Activated CD4-positive, alpha-beta T cell treated with anti-CD3 and anti-CD28 coated beads, Interleukin-2, Interleukin-6, amounts not matched to agents 100 ng/mL and 50 ng/mL, durations not matched to agents 16 hours and 8 hours (primary cell): ENCODE measurements at places on chromosomes 3 and 15.
A peak's percentile ranks its signal among the peaks of the same experiment; 100 is the strongest.

DNA sequence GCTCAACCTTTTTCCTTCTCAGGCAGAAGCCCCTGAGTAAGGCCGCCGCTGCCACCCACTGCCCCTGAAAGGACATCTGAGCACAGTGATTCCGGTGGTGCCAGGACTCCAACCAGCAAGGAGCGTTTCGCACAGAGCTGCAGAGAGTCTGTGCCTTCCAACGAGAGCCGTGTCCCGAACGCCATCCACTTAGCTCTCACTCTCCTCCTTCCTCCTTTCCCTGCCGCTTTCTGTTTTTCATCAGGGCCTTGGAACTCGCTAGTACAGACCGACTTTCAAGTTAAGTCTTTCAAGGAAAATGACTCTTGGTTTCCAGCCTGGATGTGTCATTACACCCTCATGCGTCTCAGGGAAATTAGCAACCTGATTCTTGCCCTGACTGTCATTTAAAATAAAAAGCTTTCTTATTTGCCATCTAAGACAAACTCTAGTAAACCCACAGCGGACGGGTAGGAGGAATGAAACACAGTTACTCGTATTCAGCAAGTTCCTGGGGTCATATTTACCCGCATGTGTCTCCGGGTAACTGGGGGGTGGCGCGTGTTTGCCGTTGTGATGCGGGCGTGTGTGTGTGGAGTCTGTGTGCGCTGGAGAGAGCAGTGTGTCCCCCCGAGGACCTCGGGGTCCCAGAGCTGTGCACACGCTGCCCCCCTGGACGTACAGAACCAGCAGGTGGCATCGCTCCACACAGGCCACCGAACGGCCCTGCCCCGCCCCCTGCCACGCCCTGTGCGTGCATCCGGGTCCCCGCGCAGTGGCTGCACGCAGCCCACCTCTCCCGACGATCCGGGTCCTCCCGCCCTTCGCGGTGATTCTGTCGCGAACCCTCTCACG is 30.4 kb upstream of the ALDH1A3 start:
- DNase-seq = peak; percentile 39

DNA sequence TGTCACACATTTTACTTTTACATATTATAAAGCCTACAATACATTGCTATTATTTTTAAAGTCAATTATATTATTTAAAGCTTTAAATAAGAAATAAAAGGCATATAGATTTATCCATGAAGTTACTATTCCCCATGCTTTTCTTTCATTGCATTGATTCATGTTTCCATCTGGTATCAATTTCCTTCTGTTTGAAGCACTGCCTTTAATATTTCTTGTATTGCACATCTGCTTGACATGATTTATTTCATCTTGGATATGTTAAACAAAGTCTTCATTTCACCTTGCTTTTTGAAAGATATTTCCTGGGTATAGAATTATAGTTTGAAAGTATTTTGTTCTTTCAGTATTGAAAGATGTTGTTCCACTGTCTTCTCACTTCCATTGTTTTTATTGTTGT is 174.3 kb upstream of the MBNL1 start:
- no peak for DNase-seq

DNA sequence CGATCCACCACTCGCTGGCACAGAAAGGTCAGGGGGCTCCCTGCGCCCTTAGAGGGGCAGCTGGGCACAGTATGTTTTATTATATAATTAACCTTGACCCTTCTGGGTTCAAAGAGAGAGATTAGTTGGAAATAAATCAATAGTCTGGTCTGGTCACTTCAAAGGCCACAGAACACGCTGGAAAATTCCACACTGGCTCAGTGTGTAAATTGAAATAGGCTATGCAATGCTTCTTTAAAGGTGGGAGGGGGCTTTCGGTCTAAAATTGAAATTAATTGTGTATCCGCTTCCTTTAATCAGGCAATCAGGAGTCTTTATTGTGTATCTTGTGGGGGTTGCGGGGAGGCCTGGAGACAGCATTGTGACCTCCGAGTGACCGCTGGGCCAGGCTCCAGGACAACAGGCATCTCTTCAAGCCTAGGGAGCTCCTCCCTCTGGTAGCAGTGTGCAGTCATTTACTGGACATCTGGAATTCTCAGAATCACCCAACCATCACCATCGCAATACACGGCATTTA is 8.0 kb downstream of the RNU5B-1 start:
- no peak for DNase-seq

DNA sequence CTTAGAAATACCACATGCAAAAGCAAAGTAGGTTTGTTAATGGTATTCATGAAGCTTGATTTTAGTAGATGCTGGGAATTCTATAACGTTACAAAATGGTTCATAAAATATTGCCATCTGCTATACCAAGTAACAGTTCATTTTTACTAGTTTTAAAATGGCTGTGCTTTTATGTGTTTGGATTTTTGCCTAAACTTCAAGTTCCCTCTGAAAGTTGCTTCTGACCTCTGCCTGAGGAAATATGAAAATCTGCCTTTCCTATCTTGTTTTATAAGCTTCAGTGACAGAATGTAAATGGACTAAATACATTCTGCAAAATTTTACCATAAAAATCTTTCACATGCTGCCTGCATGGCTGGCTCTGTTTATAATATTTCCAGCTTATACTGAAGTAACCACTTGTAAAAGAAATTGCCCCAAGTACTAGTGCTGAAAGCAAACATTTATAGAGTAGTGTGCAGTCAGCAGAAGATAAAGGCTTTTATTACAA is 560.7 kb upstream of the ROBO2 start:
- no peak for DNase-seq

GRCh38 chr15:72562386-72562785 is 88.3 kb downstream of the ARIH1 start:
- DNase-seq = no peak

DNA sequence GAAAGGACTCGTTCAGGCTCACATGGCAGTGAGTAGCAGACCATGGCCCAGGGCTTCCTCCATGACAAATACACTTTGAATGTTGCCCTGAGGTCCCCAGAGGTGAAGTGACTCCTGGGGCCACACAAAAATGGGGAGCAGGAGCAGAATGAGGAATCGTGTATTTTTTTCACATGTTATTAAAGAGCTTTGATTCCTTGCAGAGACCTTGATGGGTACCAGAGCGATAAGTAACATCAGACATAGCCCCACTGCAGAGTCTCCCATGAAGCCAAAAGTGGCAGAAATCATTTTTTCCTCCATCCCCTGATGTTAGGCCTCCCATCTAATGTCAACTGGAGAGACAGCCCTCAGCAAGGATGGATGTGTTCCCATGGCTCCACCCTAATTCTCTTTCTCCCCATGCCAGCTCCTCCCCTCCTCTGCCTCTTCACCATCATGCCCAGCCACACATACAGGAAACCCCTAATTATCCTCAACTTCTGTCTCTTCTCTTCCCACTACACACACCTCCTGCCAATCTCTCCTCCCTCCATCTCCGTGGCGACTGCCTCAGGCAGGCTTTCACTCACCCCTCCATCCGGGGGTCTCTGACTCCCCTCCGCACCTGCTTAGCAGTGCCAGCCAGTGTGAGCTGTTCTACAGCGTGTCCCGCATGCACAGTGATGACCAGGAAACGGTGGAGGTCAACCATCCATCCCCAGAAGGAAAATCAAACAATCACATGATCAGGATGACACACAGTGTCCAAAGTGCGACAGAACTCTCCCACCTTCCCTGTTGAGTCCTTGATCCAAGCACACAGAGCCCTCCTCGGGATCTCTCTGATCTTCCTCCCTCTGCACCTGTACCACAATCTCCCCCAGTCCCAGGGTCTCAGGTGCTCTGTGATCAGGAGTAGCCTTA is 7.1 kb upstream of the SSUH2 start:
- no peak for DNase-seq

GRCh38 chr3:52403955-52404354 is 40.9 kb downstream of the SEMA3G start:
- DNase-seq = no peak
